ENCODE measurements at places on chromosomes 1 and 21. TPM values are rescaled to one million over a fixed set of nuclear protein-coding genes. Genes with fewer than 3 reads are reported as not detected.

- no peak for DNase-seq
These were observed 16.6 kb downstream of the SMIM12 start for GRCh38 chr1:34842952-34843371.

The C1orf116 gene
- total RNA-seq: not detected

DNA sequence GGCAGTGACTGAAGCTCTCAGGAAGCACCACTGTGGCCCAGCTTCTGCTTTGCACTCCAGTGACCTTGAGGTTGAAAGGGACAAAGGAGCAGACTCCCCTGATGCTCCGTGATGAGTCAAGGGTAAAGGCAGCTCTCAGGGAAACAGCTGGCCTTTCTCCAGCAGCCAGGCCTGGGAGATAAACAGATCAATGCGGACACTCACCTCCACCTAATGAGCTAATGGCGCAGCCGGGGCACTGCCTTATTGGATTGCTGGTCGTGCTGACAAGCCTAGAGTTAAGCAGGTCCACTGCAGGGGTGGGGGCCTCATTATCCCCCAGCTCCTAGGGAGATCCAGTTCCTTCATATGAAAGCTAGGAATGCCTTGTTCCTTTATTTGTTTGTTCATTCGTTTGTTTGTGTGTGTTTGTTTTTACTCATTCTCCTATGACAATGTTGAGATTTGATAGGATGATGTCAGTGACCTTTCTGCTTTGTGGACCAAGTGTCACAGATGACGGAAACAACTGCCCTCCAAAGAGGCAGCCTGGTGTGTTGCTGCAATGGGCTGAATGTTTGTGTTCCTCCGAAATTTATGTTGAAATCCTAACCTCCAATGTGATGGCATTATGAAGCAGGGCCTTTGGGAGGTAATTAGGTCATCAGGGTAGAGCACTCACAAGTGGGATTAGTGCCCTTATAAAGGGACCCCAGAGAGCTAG, 141.4 kb upstream of the BEND5 start:
- no peak for DNase-seq

DNA sequence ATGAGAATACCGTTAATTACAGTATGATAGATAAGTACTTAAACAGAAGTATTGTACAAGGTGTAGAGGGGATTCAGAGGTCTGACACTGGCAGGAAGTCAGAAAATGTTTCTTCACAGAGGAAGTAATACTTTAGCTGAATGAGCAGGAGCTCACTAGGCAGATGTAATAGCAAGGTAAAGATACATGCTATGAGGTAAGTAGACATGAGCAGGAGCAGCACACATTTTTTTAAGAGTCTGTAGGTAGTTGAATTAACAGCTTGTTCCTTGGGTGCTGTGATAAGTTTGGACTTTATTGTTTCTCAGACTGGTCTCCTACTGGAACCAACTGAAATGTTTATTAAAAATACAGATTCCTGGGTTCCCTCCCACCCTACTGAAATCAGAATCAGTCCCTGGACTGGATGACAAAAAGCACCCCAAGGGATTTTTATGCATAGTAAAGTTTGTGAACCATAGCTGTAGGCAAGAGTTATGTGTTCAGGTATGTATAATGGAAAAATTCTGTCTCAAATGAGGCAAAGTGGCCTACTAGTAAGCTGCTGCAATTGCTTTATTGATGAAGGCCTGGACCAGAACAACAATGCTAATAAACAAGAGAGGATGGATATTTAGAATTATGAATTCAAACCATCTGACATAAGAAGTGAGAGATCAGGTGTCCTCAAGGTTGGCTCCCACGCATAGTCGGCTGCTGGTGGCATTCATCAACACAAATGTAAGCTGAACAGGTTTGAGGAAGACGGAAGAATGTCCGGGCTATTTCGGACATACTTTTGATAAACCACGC, 902 bp downstream of the AP4B1 start:
- DNase-seq: no peak

GRCh38 chr1:11502516-11502915, 23.6 kb downstream of the DISP3 start:
- no peak for DNase-seq

The RGS4 gene
- 0.25 TPM for total RNA-seq

DNA sequence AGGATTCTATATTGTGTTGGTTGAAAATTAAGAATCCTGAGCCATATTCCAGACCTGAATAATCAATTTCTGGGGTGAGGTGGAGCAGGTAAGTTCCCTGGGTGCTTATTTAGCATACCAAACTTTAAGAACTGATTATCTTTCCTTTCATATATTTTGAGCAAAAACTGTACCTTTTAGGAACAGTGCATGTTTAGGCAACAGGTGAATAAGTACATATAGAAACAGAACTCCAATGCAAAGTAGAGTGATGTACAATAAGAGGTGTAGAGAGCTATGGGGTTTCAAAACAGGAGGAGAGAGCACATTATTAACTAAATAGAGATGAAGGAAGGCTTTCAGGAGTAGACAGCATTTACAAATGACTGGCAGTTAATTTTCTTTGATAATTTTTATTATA, 28.7 kb downstream of the TMED5 start:
- DNase-seq: no peak

- no peak for DNase-seq
These were observed 176.4 kb downstream of the DHRS3 start for GRCh38 chr1:12441414-12442105.

DNA sequence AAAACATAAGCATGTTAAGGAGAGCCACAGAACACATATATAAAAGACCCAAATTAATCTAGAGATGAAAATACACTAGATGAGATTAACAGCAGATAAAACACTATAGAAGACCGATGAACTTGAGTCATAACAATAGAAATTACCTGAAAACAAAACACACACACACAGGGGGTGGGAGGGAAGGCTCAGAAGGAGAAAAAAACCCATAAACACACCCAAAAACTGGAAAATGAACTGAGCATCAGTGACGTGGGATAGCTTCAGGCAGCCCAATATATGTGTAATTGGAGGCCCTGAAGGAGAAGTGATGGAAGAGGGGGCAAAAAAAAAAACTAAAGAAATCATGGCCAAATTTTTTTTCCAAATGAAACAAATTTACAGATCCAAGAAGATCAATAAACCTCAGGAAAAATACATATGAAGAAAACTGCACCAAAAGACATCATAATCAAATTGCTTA, 11.4 kb downstream of the ALDH9A1 start:
- DNase-seq: no peak

DNA sequence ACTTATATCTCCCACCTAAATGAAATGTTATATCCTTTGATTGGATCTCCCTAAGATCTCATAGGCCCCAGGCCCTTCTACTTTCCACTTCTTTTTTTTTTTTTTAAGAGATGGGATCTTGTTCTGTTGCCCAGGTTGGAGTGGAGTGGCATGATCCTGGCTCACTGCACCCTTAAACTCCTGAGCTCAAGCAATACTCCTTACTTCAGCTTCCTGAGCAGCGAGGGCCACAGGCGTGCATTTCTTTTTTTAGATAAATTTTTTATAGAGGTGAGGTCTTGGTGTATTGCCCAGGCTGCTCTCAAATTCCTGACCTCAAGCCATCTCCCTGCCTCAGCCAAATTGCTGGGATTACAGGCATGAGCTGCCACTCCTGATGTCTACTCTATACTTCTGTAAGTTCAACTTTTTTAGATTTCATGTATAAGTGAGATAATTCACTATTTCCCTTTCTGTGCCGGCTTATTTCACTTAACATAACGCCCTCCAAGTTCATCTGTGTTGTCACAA, 987.5 kb upstream of the NCAM2 start:
- no peak for DNase-seq

The TMEM234 gene
- total RNA-seq: 8.1 TPM
